ENCODE measurements at places on chromosomes 16 and 17. TPM values are rescaled to one million over a fixed set of nuclear protein-coding genes. Genes with fewer than 3 reads are reported as not detected.

Gene CSH2
- total RNA-seq = not detected

DNA sequence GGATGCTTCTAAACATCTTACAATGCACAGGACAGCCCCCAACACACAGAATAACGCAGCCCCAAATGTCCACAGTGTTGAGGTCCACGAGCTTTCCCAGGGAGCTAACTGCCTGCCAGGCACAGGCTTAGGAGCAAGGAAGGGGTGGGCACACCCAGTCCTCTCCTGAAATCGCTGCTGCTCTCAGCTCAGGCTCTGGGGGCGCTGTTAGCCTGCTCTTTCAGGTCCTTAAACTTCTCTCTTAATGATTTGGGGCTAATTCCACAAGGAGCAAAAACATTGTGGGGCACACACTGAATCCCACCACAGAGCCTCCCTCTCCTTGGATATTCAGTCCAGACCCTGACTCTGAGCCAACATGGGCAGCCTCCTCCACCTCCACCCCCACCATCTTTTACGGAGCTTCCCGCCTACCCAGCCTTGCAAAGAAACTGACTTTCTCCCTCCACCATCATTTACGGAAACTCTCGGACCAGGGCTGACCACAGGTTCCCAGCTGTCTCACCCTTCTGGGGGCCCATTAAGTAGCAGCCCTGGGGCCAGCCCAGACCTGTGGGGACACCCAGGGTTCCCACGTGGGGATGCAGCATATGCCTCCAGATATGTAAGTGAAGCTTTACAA is 1.1 kb downstream of the CD300H start:
- H3K27me3 ChIP-seq = peaks cover 53% of the 10 kb centered on the region
- peaks cover 16% of the 10 kb centered on the region for H3K4me1 ChIP-seq
- H3K4me3 ChIP-seq = no peak overlapping the region
- H3K36me3 ChIP-seq = no peaks in the 10 kb centered on the region

DNA sequence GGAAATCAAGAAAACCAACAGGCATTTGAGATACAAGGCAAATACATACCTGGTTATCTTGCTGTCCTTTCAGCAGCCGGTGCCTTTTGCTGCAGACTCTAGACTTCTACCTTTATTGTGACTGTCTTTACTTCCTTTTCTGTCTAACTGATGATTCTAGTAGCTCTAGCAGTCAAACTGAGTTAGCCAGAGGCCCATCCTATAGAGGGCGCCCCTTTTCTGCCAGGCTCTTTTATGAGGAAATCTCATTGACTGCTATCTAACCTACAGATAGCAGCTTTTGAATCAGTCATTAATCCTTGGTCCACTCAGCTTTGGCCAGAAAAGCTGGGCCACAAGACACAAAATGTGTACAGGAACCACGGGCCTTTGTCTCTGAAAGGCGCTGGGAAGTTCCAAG is 87.5 kb upstream of the WSB1 start:
- no peaks in the 10 kb centered on the region for H3K27me3 ChIP-seq
- peaks cover 11% of the 10 kb centered on the region for H3K36me3 ChIP-seq
- H3K4me1 ChIP-seq = peaks cover 9% of the 10 kb centered on the region
- H3K27ac ChIP-seq = no peak overlapping the region
- DNase-seq = no peak

Gene SNAI3
- 16.6 TPM for total RNA-seq

- no peak overlapping the region for H3K4me3 ChIP-seq
- H3K36me3 ChIP-seq = peaks cover 14% of the 10 kb centered on the region
- no peaks in the 10 kb centered on the region for H3K27me3 ChIP-seq
- DNase-seq = no peak
- no peaks in the 10 kb centered on the region for H3K4me1 ChIP-seq
- no peak overlapping the region for H3K27ac ChIP-seq
These were observed 58.7 kb downstream of the COG7 start for GRCh38 chr16:23394141-23394831.

GRCh38 chr17:82048571-82048971 is 3.0 kb downstream of the RFNG start:
- H3K36me3 ChIP-seq = peaks cover 5% of the 10 kb centered on the region
- peaks cover 19% of the 10 kb centered on the region for H3K4me1 ChIP-seq
- DNase-seq = no peak
- no peak overlapping the region for H3K4me3 ChIP-seq
- no peaks in the 10 kb centered on the region for H3K27me3 ChIP-seq

Gene CHST5
- not detected for total RNA-seq

GRCh38 chr16:67349172-67349571 is 22.6 kb downstream of the LRRC36 start:
- H3K36me3 ChIP-seq = no peaks in the 10 kb centered on the region
- no peaks in the 10 kb centered on the region for H3K4me1 ChIP-seq
- no peak overlapping the region for H3K4me3 ChIP-seq
- DNase-seq = no peak
- peaks cover 16% of the 10 kb centered on the region for H3K27me3 ChIP-seq

DNA sequence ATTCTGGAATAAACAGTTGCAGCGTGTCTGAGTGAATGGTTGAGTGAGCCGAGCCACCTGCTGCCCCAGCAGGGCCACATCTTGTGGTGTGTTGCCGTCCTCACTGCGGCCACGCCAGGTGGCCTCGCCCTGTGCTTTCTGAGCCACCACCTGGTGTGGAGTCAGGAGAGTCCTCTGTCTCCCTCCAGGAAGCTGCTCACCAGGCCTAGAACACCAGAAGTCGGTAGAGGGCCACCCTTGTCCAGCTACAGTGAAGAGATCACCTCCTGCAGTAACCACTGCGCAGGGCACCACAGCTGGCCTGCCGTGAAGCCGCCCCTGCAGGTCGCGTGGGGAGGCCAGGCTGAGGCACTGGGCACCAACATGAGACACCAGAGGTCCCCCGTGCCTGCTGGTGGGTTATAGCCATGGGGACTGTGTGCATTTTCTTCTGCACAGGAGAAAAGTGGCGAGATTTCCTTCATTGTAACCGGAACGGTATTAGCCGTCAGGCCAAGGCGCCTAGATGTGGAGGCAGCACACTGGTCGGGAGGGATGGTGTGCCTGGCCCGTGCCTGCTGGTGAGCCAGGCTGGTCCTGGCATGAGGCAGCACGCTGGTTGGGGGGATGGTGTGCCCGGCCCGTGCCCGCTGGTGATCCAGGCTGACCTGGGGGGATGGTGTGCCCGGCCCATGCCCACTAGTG is 28.9 kb upstream of the FOXK2 start:
- H3K36me3 ChIP-seq = peaks cover 37% of the 10 kb centered on the region
- DNase-seq = no peak

GRCh38 chr16:71781741-71782140 is 26.9 kb downstream of the AP1G1 start:
- H3K27ac ChIP-seq = no peak overlapping the region
- peaks cover 21% of the 10 kb centered on the region for H3K36me3 ChIP-seq
- no peaks in the 10 kb centered on the region for H3K27me3 ChIP-seq
- H3K4me3 ChIP-seq = no peak overlapping the region
- DNase-seq = no peak
- peaks cover 14% of the 10 kb centered on the region for H3K4me1 ChIP-seq

Gene DPEP1
- not detected for total RNA-seq

GRCh38 chr17:17971431-17972125 is 622 bp downstream of the TOM1L2 start:
- peaks cover 2% of the 10 kb centered on the region for H3K36me3 ChIP-seq
- H3K4me3 ChIP-seq = peak overlapping the region; percentile 79
- peak overlapping the region; percentile 35 for H3K27ac ChIP-seq

GRCh38 chr16:85778873-85779272 is 20.5 kb downstream of the EMC8 start:
- no peak overlapping the region for H3K27ac ChIP-seq
- no peaks in the 10 kb centered on the region for H3K27me3 ChIP-seq
- H3K4me1 ChIP-seq = peaks cover 10% of the 10 kb centered on the region
- peak; percentile 22 for DNase-seq

DNA sequence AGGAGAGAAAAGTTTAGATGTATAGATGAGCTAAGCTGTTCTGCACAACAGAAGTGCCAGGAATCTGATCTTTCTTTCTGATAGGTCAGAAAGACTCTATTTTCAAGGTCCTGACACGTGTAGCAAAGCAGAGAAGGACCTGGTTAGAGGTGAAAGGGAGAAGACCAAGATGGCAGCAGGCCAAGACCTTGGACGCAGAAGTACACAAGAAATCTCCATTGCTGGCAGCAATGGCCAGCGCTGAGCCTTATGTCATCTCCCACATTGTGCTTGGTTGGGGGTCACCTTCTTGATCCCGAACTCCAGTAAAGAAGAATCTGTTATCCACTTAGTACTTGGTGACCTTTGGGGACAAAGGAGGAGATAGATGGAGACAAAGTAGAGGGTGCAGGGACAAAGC is 41.8 kb upstream of the AKAP1 start:
- peaks cover 68% of the 10 kb centered on the region for H3K27me3 ChIP-seq
- no peak overlapping the region for H3K27ac ChIP-seq
- peaks cover 20% of the 10 kb centered on the region for H3K4me1 ChIP-seq

DNA sequence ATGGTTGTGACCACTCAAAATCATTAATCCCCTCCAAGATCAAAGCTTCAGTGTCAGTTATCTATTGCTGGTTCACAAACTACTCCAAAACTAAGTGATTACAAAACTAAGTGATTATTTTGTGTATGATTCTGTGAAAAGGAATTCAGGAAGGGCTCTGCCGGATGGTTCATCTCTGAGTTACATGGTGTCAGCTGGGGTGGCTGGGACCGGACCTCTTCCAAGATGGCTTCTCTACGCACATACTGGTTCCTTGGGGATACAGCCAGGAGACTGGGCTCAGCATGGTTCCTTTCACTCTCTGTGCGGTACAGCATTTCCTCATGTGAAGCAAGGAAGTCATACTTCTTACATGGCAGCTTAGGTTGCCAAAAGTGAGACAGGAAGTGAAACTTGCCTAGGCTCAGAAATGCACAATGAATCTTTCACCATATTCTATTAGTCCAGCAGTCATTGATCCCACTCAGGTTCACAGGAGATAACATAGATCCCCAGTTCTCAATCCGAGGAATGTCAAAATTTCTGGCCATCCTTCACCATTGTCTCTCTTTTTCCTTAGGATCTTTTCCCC is 97.9 kb upstream of the IRX6 start:
- no peaks in the 10 kb centered on the region for H3K36me3 ChIP-seq
- no peak overlapping the region for H3K4me3 ChIP-seq
- no peak overlapping the region for H3K27ac ChIP-seq
- no peaks in the 10 kb centered on the region for H3K4me1 ChIP-seq
- no peak for DNase-seq

- peaks cover 50% of the 10 kb centered on the region for H3K4me1 ChIP-seq
- no peaks in the 10 kb centered on the region for H3K36me3 ChIP-seq
- H3K27ac ChIP-seq = peak overlapping the region; percentile 62
- no peak overlapping the region for H3K4me3 ChIP-seq
- no peak for DNase-seq
- peaks cover 1% of the 10 kb centered on the region for H3K27me3 ChIP-seq
These were observed 75.8 kb downstream of the TEX14 start for GRCh38 chr17:58615768-58616659.

- H3K4me3 ChIP-seq = no peak overlapping the region
- H3K27ac ChIP-seq = no peak overlapping the region
These were observed 3.7 kb downstream of the HPR start for GRCh38 chr16:72066747-72067146.

GRCh38 chr17:17924131-17924856 is 47.9 kb downstream of the TOM1L2 start:
- no peak for DNase-seq
- no peaks in the 10 kb centered on the region for H3K27me3 ChIP-seq
- H3K36me3 ChIP-seq = no peaks in the 10 kb centered on the region
- no peak overlapping the region for H3K27ac ChIP-seq

Gene VTN
- total RNA-seq = 0.15 TPM

GRCh38 chr17:48483004-48483403 is 47.8 kb downstream of the HOXB1 start:
- H3K27ac ChIP-seq = peak overlapping the region; percentile 17
- DNase-seq = no peak
- peaks cover 42% of the 10 kb centered on the region for H3K4me1 ChIP-seq
- no peak overlapping the region for H3K4me3 ChIP-seq
- peaks cover 1% of the 10 kb centered on the region for H3K27me3 ChIP-seq

DNA sequence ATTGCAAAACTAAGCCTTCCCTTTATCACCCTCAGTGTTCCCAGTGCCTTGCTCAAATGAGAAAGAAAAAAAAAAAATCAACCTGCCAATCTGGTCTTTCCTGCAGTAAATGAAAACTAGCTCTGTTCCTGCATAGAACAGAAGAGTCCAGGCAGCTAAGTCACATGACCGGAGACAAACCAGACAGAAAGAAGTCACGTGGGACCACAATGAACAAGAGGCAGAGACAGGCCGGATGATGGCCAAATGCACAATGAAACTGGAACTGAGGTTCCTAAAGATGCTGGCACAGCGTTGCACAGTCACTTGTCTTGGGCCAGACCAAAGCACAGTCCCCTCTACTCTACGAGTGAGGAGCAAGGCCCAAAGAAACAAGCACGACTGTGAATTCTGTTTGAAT is 172.5 kb downstream of the GRIN2A start:
- no peak overlapping the region for H3K27ac ChIP-seq
- no peaks in the 10 kb centered on the region for H3K4me1 ChIP-seq
- no peak overlapping the region for H3K4me3 ChIP-seq

Gene ACSM2B
- total RNA-seq = not detected

DNA sequence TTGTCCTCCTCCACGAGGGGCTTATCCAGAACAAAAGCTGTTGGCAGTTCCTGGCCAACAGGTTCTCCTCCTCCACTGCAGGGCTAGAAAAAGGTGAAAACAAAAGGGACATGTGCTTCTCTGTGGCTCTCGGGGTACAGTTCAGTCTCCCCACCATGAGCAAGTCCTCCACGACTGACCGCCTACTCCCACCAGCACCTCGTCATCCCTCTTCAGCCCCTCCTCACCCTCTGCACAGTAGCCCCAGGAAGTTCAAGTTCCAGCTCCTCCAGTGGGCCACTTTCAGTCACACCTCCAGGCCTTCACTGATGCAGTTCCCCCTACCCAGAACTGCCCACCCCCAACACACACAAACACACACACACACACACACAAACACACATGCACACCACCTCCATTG is 19.4 kb downstream of the KRT9 start:
- H3K27me3 ChIP-seq = peaks cover 21% of the 10 kb centered on the region
- H3K4me3 ChIP-seq = no peak overlapping the region
- H3K27ac ChIP-seq = no peak overlapping the region
- no peaks in the 10 kb centered on the region for H3K36me3 ChIP-seq
- H3K4me1 ChIP-seq = peaks cover 21% of the 10 kb centered on the region

Gene MT1X
- 28.4 TPM for total RNA-seq

Gene CES3
- 6.3 TPM for total RNA-seq

Gene KRT39
- not detected for total RNA-seq

GRCh38 chr17:69441179-69441578 is 26.7 kb downstream of the MAP2K6 start:
- H3K4me3 ChIP-seq = no peak overlapping the region
- no peak overlapping the region for H3K27ac ChIP-seq
- no peak for DNase-seq
- H3K36me3 ChIP-seq = no peaks in the 10 kb centered on the region
- no peaks in the 10 kb centered on the region for H3K27me3 ChIP-seq
